ENCODE measurements at places on chromosomes 7 and 10.

DNA sequence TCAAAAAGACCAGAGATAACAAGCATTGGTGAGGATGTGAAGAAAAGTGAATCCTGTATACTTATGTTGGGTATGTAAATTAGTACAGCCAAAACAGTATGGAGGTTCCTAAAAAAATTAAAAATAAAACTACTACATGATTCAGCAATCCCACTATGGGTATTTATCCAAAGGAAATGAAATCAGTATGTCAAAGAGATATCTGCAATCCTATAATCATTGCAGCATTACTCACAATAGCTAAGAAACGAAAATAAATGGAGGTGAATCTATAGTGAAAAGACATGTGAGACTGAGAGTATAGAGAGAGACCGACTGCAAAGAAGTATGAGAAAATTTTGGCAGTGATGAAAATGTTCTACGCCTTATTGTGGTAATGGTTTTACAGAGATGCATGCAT, 139.2 kb upstream of the TMEM168 start:
- DNase-seq = no peak

- no peak for DNase-seq
Observed at GRCh38 chr7:86149024-86149665, 494.6 kb upstream of the GRM3 start.

DNA sequence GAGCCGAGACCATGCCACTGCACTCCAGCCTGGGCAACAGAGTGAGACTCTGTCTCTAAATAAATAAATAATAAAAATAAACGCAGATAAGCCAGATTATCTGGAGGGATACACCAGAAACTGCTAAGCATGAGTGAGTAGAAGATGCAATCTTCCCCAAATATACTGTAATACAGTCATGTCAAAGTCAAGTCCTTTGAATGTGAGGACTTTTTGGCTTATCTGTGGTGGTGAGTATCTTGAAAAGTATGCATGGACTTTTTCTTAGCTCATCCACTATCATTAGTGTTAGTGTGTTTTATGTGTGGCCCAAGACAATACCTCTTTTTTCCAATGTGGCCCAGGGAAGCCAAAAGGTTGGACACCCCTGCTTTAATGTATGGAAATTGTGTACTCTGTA, 44.7 kb upstream of the PITRM1 start:
- DNase-seq = no peak

DNA sequence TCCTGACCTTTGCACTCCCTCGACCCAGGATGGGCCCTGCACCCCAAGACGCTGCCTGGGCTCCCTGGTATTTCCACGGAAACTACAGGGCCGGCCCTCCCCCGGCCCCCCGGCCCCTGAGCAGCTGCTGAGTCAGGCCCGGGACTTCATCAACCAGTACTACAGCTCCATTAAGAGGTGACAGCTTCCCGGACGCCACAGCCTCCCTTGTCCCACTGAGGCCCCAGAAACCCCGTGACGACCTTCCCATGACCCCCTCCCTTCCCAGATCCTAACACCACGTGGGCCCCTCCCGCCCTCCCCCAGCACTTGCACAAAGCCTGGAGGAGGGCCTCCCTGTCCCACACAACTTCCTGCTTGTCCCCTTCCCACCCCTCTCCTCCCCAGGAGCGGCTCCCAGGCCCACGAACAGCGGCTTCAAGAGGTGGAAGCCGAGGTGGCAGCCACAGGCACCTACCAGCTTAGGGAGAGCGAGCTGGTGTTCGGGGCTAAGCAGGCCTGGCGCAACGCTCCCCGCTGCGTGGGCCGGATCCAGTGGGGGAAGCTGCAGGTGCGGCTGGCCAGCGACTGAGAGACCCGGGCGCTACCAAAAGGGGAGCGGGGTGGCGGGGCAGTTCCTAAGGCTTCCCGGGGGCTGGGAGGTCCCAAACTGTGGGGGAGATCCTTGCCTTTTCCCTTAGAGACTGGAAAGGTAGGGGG, 5.7 kb downstream of the NOS3 start:
- DNase-seq = no peak

GRCh38 chr10:24344279-24344678, 135.3 kb downstream of the KIAA1217 start:
- no peak for DNase-seq

DNA sequence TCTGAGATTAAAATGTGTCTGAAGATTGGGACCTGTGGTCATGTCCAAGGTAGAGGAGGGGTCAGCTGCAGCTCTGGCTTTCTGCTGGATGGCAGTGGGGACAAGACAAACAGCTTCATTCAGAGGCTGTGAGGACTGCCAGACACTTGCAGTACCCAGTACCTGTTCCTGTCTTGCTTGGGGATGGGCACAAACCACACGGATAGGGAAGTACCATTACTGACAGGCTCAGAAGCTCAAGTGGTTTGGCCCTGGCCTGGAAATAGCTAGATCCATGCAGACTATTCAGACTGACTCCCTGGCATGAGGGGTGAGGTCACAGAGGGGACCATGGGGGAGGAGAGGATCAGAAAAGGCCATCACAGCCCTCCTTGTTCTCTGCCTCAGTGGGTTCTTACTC, 56.0 kb upstream of the COMTD1 start:
- no peak for DNase-seq
